ENCODE measurements at places on chromosomes 5 and 9.

DNA sequence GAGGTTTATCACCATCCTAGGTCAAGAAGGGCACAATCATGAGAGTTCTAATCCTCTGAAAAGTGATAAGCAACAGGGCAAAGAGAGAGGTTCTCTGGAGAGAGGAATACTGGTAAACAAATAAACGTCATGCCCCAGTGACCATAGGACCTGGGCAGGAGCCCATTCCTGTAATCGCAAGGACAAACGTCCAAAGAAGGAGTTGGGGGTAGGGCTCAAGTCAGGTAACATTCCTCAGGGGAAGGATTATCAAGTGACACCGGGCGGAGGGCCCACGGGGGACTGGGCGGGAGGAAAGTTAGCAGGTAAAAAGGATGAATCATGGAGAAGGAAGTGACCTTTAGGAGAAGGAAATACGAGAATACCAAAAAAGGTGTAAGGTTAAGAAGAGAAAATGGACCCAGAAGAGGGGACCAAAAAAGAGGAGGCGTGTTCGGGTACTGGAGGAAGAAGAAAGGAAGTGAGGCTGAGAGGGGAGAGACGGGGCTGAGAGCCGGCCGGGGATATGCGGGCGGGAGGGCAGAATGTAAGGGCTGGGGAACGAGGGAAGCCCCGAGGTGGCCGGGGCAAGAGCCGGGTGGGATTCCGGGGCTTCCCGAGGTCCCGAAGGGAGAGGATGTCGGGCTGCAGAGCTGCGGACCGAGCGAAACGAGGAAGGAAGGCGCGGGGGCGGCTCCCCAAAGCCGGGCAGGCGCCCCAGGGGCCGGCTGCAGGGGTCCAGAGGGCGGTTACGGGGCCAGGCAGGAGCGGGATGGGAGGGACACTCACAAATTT is 583 bp downstream of the DIAPH1 start:
- peak; percentile 7 for DNase-seq

DNA sequence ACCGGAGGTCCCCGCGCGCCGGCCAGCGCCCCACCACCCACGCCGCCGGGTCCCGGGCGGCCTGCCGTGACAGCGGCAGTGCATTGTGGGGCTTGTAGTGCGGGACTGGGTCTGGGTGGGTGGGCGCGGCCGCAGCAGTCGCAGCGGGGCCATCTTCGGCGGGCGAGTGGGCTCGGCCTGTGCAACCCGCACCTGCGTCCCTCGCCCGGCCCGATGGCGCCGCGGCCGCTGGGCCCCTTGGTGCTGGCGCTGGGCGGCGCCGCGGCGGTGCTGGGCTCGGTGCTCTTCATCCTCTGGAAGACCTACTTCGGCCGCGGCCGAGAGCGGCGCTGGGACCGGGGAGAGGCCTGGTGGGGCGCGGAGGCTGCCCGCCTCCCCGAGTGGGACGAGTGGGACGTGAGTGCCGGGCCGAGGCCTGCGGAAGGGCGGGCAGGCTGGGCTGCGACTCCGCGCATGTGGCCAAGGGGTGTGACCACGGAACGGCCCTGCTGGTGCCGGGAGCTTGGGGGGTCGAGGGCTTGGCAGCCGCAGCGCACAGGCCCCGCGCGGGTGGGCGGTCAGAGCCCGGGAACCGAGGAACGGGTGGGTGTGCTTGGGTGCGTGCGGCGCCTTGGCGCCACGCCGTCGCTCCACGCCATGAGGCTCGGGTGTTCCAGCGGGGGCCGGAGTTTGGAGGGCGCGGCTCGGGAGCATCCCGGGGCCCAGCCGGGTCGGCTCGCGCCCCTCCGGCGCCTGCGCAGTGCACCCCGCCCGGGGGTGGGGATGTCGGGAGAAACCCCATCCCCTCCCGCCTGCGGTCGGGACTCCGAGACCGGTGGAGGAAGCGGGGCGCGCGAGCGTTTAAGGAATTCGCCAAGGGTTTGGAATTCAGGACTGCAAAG is at the start of gene ARL10:
ARL10 (plus strand) TSS at position 137 of the 881 bp plus-strand sequence; CDS start at position 214, 77 bp downstream.
- no peak for DNase-seq

- DNase-seq = no peak
Observed at GRCh38 chr5:141172381-141173204, at the start of gene PCDHB7. TSS of gene PCDHB7 (plus strand) at chr5:141172644. CDS start at chr5:141172836, 192 bp downstream.

- no peak for DNase-seq
Observed at GRCh38 chr5:65816729-65817128, 94.7 kb downstream of the NLN start.

GRCh38 chr5:78589923-78590322 is 58.6 kb downstream of the LHFPL2 start:
- no peak for DNase-seq

GRCh38 chr9:26033336-26033735 is 355.1 kb upstream of the TUSC1 start:
- DNase-seq = no peak

- DNase-seq = no peak
Observed at GRCh38 chr9:6584881-6585597, 60.5 kb downstream of the GLDC start.

- no peak for DNase-seq
Observed at GRCh38 chr5:108361771-108362170, 20.1 kb downstream of the FBXL17 start.

DNA sequence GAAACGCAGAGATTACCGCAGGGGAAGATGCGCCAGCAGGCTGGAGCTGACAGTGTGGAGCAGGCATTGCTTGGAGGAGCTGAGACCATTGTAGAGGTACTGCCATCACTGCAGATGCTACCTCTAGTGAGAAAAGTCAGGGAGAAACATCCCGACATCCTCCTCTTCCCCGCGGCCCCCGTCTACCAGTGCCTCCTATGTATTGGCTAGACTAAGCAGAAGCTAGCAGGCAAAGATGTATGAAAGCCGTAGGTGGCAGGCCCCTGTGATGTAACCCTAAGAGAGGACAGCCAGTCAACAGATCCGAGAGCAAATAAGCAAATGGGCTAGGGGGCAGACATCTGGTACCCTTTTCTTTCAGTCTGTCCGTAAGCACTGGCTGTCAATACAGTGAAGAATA is 115.5 kb upstream of the ACTBL2 start:
- no peak for DNase-seq

DNA sequence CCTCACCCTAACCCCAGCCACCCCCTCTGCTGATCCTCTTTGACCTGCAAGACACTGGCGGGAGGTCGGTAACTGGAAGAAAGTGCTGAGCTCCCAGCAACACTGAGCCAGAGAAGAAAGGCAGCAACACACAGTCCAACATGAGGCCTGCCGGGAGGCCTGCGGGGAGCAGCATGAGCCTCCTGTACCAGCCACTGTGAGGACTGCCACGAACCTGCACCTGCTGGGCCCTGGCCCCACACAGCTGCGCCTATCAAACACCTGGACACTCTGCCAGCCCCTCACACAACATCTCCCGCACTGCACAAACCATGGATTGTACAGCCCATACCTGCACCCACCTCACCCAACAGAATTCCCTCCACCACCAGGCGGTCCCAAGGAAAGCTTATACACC is 18.3 kb downstream of the CAMK2A start:
- no peak for DNase-seq

GRCh38 chr5:171907725-171908343 is 98.6 kb downstream of the FBXW11 start:
- DNase-seq = peak; percentile 21

- no peak for DNase-seq
Observed at GRCh38 chr5:176830422-176830994, 20.1 kb downstream of the UNC5A start.

- DNase-seq = peak; percentile 24
Observed at GRCh38 chr9:113624721-113625120, 161.2 kb downstream of the RGS3 start.

DNA sequence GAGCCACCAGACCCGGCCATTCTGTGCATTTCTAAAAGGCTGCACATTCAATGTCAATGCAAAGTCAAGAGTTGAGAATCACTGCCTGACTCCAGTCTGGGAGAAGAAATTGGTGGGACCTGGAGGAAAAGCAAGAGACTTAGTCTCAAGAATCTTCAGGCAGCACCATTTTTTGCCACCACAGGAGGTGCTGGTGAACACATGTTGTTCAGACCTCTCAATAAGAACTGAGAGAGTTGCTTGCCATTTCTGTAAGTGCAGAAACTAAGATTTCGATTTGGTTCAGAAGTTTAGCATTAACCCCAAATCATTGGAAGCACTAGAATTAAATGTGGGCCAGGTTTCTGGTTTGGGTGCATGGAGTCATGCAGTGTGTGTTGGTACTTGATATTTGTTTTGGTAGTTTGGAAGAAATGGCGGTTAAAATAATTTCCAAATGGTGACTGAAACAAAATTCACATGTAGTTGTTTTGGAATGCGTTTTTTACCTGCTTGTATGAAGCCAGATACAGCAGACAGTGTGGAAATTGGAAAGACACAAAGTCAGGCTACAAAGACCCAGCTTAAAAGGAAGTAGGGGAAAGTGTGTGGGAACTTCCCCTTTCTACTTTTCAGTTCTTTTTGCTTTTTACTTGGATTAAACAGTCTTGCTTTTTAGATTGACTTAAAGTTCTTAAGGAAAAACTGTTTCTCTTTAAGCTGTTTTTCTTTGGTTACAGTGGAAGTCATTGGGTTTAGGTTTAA is 20.4 kb downstream of the PDE8B start:
- no peak for DNase-seq

GRCh38 chr9:92655896-92656536 is 13.9 kb downstream of the IPPK start:
- DNase-seq = no peak

DNA sequence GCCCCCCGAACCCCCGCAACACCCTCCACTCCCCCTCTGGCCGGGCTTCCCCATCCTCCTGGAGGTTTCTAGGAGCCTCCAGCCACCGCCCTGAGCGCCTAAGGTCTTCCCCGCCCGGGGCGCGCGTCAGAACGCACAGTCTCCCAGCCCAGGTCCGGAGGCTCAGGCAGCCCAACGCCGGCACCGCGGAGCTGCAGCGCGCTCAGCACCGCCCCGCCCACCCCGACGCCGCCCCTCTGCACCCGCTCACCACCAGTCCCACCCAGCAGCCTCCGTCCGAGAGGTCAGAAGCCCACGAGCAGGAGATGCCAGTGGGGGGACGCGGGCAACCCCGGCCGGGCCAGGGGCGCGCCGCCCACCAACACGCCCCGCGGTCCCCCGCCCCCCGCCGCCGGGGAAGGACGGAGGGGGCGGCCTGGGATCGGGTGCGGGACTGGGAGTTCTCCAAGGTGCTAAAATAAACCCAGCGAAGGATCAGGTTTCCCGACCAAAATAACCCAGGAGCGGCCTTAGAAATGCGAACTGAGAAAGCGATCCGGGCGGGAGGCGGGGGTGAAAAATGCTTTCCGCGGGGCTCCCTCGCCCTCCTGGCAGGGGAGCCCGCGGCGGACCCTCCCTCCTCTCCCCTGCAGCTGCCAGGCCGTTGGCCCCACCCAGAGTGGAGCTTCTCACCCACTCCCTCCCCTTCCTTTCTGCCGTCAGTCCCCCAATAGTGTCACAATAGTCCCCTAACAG is 6.5 kb upstream of the FAM78A start:
- DNase-seq = no peak

DNA sequence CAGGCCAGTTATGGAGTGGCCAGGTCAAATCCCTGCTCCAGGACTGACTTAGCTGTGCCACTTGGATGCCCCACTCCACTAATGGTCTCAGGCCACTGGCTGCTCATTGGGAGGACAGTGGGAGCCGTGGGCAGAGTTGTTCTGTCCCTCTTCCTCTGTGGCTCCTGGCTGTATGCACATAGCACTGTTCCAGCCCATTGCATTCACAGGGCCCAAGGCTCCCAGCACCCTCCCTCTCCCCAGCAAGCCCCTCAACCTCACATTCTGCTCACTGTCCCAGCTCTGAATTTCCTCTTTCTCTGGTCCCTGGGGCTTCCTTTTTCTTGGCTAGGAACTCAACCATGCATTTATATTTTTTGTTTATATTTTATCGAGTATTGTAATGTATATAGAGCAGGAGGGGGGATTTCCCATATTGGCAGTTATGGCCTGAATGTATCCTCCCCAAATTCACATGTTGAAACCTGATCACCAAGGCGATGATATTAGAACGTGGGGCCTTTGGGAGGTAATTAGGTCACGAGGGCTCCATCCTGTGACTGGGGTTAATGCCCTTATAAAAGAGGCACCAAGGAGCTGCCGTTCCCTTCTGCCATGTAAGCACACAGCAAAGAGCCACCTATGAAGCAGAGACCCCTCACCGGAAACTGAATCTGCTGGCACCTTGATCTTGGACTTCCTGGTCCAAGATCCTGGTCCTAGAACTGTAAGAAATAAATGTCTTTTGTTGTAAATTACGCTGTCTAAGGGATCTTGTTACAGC is 17.0 kb upstream of the MVB12B start:
- DNase-seq = no peak

- DNase-seq = no peak
Observed at GRCh38 chr5:3354606-3355005, 241.0 kb upstream of the IRX1 start.

DNA sequence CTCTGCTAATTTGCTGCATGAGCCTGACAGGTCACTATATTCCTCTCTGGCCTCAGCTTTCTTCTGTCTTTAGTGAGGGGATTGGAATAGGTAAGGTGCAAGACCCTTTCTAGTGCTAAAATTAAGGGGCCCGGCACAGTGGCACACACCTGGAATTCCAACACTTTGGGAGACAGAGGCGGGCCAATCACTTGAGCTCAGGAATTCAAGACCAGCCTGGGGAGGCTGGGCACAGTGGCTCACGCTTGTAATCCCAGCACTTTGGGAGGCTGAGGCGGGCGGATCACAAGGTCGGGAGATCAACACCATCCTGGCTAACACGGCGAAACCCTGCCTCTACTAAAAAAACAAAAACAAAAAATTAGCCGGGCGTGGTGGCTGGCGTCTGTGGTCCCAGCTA is 37.2 kb downstream of the EGR1 start:
- no peak for DNase-seq

- no peak for DNase-seq
Observed at GRCh38 chr5:132417889-132418485, 48.5 kb downstream of the SLC22A5 start.

DNA sequence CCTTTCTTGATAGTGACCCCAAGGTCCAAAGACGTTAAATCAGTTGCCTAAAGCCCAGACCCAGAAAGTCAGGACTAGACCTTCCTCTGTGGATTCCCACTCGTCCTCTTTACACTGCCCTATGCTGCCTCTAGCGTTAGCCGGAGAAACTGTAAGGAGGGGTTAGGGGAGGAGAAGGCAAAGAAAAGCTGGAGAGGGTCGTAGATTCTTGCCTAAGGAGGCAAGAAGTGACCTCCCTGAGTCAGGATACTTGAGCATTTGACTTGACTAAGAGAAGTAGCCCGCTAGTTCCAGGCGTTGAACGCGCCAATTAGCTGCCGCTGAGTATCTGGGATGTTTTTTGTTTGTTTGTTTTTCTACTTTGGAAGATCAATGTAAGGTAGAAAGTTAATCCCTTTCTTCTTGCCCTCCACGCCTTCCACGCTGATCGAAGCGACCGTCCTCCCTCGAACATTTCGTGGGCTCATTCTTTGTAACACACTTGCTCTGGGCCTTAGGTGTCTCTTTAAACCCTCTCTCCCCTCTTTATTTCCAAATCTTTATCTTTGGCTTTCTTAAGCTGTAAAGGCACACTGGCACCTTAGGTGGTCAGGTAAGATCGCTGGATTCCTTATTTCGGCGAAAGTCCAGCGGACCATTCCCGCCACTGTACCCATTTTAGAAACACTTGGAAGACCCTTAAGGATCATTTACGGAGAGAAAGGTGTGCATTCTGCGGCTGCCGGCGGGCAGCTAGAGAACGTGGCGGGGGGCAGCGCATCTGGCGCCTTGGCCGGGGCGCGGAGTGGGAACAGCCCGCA is 5.1 kb upstream of the RGMB start:
- peak; percentile 36 for DNase-seq

GRCh38 chr5:158591301-158591863 is 508.3 kb downstream of the EBF1 start:
- no peak for DNase-seq

- DNase-seq = no peak
Observed at GRCh38 chr9:106728860-106729259, 134.1 kb upstream of the ZNF462 start.
